ENCODE measurements at places on chromosomes 12 and 14. TPM values are rescaled to one million over a fixed set of nuclear protein-coding genes. Genes with fewer than 3 reads are reported as not detected.

Gene GPRC5D
- not detected for total RNA-seq

Gene PIK3C2G
- not detected for total RNA-seq

Gene ITGB7
- total RNA-seq: 1.0 TPM

Gene CTSG
- not detected for total RNA-seq

Gene TBX5
- 20.7 TPM for total RNA-seq

Gene WDR89
- 8.1 TPM for total RNA-seq

Gene ADSS1
- 3.7 TPM for total RNA-seq

Gene CABP1
- total RNA-seq: 0.21 TPM

Gene SERPINA6
- total RNA-seq: not detected

Gene HRK
- not detected for total RNA-seq

DNA sequence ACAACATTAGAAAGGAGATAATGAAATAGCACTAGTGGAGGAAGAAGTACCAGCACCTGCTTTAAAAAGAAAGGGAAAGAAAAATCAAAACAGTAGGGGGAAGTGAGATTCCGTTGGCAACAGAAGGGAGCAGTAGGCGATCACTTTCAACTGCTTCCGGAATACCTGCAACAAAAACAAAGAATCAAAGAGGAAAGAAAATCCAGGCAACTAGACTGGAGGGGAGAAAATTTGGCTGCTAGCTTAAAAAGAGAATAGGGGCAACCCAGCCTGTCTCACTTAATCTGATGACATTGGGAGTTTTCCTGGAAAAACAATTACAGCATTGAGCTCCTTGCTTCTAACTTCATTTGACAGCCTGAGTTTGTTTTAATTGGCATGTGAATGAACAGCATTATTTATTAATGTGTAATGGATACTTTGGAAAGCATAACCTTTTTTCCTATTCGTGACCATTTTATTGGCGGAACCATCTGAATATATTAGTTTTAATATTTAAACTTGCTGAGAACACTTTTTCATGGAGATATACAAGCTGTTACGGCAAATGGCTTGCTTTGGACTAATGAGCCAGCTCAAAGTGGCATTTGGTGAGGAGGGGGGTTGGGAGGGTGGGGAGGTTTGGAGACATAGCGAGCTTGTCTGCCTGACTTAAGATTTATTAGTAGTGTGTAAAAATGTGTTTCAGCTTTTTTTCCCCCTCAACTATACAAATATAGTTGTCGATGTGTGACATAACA is 2.5 kb upstream of the DACT1 start:
- DNase-seq: no peak

DNA sequence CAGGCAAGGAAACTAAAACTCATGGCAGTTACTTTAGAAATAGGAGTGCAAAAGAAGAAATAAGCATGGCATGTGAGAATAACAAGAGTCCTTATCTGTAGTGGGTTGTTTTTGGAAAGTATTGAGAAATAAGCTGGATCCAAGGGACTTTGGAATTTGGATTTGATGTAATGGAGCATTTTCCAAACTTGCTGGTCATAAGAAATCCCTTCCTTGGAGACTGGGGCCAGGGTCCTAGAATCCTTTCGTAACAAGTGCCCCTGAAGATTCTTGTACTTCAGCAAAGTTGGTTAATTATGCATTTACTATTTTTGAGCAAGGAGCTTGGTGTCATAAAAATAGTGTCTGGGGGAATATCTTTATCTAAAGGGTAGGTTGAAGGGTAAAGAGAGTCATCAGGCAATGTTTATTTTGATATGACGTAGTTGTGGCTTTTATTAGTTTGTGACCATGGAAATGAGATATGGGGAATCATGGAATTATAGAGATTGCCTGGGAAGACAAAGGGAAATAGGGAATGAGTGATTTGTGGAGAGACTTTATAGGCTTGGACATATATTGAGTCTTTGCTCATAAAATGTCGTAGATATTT is 53.9 kb downstream of the WNK1 start:
- DNase-seq: no peak

GRCh38 chr12:125373375-125373774 is 308.1 kb downstream of the AACS start:
- DNase-seq: no peak

GRCh38 chr14:100062590-100062989 is 2.6 kb upstream of the EVL start:
- no peak for DNase-seq

DNA sequence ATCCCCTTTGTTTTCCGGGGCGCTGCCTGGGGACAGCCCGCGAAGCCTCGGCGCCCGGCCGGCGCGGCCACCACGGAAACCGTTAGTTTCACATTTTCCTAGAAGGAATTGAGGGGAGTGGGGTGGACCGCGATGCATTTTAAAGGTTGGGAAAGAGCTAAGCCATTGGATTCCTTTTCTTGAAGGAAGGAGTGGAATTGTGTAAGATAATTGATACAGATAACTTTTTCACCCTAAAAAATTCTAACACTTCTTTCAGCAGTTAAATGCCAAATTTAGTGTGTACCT is 137.1 kb downstream of the MON2 start:
- no peak for DNase-seq

- no peak for DNase-seq
Measured at GRCh38 chr14:99479160-99479905, 1.3 kb downstream of the SETD3 start.

- DNase-seq: peak; percentile 62
Measured at GRCh38 chr12:106135781-106136180, 3.0 kb downstream of the NUAK1 start.

DNA sequence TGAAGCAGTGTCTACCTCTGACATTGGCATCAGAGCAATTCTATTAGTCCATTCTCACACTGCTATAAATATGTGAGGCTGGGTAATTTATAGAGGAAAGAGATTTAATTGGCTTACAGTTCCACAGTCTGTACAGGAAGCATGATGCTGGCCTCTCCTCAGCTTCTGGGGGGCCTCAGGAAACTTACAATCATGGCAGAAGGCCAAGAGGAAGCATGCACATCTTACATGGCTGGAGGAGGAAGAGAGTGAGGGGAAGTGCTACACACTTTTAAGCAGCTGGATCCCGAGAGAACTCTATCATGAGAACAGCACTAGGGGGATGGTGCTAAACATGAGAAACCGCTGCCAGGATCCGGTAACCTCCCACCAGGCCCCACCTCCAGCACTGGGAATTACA is 25.7 kb upstream of the SEL1L start:
- no peak for DNase-seq

GRCh38 chr12:46100551-46101484 is 110.4 kb upstream of the SCAF11 start:
- no peak for DNase-seq

DNA sequence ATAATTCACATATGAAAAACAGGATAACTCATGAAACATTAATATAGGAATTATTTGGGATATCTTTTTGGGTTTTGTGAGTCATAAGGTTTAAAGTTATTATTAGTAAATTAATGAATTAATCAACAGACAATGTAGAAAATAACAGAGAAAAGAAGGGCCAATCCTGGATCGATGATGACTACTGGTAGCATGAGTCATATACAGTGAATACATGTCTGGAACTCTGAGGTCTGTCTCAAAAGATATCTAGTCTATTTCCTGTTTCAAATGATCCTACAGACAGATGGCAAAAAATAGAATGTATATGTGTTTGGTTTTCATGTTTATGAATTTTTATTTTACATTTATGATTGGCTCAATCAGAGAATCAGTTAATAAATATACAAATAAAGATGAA is 86.4 kb upstream of the RTL1 start:
- no peak for DNase-seq

DNA sequence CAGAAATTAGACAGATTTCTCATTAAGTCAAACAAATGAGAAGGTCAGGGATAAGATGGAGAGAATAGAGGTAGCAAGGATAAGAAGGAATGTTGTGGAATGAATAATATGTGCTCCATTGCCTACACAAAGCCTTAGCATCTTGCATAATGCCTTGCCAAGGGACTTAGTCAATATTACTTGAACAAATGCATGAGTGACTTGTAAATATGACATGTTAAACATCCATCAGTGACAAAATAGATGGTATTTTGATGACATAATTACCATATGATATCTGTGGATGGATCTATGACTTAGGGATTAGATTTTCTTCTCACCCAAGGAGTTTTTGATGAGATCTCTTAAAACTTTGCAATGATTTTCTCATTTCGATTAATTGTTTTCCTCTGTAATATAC is 194.1 kb upstream of the RASSF8 start:
- no peak for DNase-seq

GRCh38 chr12:8712572-8712971 is 14.8 kb downstream of the RIMKLB start:
- no peak for DNase-seq

- no peak for DNase-seq
Measured at GRCh38 chr12:69984241-69984640, 159.2 kb downstream of the MYRFL start.

DNA sequence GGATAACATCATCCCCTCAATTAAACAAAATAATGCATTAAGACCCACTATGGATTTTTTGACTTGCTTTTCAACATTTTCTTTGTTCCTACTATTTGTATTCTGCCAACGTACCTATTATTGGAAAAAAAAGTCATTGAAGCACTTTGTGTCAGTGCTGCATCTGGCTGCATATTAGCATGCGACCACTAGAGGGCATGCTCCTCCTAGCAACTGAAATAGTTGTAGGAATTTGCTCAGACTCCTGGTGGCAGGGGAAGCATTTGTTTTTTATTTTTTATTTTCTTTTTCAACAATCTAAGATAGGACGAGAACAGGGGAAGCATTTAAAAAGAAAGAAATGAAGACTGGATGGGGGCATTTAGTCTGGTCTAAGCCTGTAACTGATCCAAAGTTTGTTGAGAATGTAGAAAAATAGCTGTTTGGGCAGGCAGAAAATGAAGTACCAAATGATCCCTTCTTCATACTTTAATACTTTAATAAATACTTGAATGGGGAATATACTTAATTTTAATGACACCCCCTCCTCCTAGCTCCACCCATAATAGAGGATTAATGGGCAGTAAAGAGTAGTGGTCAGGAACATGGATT is 14.5 kb upstream of the CLEC4A start:
- peak; percentile 75 for DNase-seq

DNA sequence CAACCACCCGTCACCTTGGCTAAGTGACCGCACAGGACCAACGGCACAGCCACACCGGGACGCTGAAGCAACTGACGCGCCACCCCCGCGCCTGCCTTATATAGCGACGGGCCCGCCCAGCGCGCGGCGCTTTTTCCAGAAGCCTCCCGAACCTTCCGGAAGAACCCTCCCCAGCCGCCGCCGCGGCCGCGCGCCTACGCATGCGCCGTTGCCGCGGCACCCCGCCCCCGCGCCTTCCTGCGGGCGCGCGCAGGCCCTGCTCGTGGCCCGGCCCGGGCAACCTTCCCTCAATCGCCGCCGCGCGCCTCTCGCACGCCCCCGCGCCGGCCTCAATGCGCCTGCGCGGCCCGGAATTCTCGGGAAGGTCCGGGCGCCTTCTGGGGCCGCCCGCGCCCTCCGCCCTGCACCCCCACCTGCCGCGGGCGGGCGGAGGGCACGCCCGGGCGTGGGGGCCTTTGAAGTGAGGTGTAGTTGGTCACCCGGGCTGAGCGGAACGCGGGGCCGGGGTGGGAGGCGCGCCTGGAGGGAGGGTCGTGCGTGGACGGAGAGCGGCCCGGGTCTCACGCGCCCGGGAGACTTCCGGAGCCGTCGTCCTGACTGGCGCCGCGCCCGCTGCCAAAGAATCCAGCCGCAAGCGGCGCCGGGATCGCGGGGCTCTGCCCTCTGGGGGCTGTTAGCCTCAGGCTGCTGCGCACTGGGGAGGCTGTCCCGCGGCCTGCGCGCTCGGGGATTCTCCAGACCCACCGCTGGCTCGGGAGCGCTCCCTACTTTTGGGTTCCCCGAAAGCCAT is at the start of gene HSP90AA1:
HSP90AA1 (minus strand) TSS at position 73 of the 790 bp plus-strand sequence. CDS start 666 bp downstream, outside the sequence.
- DNase-seq: peak; percentile 90

DNA sequence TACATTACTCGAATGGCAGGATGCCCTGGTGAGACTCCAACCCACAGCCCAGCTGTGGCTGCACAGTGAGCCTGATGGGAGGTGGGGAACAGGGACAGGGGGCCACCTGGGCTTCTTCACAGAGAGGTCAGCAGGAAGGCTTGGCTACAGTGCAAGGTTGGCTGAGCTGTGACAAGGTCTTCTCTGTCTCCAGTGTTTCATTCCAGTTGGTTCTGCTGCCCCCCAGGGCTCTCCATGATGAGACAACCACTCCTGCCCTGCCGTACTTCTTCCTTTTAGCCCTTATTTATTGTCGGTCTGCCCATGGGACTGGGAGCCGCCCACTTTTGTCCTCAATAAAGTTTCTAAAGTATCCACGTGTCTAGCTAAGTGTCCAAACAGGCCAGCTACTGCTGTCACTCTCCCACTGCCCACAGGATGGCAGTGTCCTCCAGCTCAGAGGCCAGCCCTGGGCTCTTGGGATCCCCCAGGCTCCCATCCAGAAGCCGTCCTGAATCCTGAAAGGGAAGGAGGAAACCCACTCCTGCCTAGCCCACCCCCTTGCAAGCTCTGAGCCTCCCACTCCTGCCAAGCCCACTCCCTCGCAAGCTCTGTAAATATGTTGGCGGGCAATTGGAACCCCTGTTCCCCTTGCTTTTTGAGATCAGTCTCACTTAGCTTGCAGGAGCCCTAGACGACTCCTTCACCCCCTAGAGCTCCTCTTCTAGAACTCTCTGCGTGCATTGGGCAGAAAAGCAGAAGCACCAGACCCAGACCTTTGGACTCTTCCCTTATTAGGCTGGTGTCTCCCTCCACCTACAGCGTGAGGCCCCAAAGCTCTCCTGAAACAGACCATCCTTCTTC is 5.4 kb downstream of the C1QL4 start:
- peak; percentile 63 for DNase-seq

GRCh38 chr14:81535396-81536164 is 1.9 kb upstream of the SEL1L start:
- DNase-seq: no peak

DNA sequence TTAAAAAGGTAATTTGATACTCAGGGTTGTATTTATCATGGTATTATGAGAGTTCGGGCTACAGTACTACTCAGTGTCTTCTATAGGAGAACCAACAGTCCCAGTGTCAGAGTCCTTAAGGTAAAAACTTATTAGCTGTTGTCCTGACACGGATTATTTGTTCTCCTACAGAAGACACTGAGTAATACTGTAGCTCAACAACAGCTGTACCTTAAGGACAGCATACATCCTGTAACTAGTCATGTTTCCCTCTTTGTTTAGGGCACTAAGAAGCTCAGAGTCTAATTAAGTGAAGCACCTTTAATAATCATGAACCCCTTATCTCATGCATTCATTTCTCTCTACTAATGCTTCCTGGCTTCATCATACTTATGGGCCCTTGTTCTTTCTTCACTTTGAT is 33.9 kb downstream of the ARF6 start:
- DNase-seq: no peak

DNA sequence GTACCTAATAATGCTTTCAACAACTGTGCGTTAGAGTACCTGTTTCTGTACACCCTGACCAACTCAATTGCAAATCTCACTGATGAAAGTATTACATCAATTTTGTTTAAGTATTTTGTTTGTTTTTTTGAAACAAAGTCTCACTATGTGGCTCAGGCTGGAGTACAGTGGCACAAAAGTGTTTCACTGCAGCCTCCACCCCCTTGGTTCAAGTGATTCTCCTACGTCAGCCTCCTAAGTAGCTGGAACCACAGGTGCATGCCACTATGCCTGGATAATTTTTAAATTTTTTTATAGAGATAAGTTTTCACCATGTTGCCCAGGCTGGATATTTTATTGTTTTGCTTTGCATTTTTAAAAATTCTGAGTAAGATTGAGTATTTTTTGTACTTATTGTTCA is 46.7 kb downstream of the YEATS4 start:
- no peak for DNase-seq
